Stimulated activated CD8-positive, alpha-beta memory T cell treated with anti-CD3 and anti-CD28 coated beads, Interleukin-2, amount 100 ng/mL, for 1 hour (primary cell): ENCODE measurements at places on chromosomes 5 and 9.

DNA sequence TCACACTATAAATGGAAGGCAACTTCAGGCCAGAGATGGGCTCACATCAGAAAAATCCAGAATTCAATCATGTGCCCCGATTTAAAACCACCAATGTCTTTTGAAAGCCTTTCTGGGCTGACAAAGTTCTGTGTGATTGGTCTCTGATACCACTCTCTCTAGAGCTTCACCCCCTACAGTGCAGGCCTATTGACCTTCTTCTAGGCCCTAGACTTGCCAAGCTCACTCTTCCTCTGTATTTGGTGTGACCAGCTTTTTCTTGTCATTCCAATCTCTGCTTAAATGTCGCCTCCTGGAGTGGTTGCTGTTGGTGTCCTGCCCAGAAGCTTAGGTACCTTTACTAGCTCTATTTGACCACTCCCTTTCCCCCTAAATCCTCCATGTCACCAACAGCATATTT lies 78.7 kb downstream of the GCNT4 start:
- DNase-seq = no peak

DNA sequence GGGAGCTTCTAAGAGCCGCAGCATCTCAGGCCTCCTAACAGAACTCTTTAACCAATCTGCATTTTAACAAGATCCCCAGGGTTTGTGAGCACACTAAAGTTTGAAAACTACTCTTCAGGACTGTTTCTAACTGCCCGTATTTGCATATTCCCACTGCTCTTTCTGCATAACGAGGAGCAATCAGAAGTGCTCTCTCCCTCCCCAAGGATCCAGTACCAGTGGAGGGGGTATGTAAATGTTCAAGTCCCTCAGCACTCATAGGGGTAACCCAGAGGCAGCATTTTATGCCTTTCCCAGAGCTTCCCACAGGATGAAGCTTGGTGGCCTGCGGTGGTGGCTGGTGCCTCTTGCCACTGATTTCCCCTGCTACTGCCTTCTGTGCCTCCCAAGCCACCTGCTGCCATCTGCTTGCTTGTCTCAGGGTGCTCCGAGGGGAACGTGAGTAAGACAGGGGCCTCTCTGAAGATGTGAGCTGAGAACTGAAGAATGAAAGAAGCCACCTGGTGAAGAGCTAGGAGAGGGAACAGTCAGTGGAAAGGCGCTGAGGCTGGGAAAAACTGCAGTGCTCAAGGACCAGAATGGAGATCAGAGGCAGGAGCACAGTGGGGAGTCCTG lies 30.0 kb upstream of the PPP1R2B start:
- no peak for DNase-seq

- DNase-seq = no peak
Observed at GRCh38 chr5:134917070-134917815, 12.3 kb downstream of the PCBD2 start.

- no peak for DNase-seq
Observed at GRCh38 chr5:72075461-72075860, 31.8 kb upstream of the MAP1B start.

DNA sequence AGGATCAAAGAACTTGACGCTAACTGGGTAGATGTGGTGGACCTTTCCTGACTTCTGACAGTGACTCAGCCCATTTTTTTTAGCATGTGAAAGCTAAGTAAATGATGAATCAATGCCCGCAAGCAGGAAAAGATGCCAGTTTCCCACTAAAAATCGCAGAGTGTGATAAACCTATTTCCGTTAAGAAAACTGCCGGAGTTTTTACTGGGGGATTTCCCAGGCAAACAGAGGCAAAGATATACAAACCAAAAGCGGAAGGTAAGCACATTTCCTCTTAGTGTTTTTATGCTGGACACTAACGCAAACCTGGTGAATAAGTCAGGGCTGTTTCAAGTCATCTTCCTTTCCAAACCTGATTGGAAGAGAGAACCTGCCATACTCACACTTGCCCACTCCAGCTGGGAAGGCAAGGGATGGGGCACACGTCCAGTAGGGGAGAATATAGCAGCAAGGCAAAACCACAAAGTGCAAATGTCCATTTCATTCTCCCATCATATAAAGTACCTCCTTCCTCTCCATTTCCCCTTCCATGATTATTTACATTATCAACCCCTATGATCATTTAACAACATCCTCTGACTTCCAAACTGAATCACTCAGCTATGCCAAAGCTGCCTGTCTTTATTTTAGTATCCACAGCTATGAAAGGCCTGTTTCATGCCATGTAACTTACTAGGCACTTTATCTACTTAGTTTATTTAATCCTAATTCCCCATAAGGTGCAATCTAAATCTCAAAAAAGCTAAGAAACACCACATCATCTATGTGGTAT lies 349.7 kb upstream of the RFX3 start:
- DNase-seq = no peak

GRCh38 chr9:108193026-108193710 lies 662.6 kb downstream of the ACTL7B start:
- DNase-seq = no peak

DNA sequence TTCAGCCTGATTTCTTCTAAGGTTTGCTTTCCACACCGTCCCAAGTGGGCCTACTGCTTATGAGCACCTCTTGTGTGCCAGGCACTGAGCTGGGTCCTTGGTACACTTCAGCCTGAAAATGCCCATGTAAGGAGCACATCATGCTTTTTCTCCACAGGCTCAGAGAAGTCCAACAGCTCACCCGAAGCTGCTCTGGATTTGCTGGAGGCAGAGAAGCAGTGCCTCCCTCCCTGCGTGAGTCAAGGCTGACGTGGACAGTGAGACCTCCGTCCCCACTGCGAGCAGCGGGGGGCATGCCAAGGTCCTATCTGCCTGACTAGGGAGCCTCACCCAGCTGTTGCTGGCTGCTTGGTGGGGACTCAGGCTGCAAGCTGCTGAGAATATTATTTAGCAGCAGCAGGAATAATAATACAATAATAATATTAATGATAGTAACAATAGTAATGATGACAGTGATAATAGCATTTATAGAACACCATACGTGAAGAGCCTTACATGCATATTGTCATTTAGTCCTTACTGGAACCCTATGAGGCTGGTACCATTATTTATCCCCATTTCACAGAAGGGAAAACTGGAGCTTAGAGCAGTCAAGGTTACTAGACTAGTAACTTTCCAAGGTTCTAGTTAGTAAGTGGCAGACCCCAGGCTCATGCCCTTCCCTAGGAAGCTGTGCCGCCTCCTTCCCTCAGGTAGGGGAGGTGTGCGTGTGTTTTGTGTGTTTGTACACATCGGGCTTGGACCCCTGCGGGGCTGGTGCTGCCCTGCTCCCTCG lies 194.8 kb downstream of the HSPA4 start:
- no peak for DNase-seq

DNA sequence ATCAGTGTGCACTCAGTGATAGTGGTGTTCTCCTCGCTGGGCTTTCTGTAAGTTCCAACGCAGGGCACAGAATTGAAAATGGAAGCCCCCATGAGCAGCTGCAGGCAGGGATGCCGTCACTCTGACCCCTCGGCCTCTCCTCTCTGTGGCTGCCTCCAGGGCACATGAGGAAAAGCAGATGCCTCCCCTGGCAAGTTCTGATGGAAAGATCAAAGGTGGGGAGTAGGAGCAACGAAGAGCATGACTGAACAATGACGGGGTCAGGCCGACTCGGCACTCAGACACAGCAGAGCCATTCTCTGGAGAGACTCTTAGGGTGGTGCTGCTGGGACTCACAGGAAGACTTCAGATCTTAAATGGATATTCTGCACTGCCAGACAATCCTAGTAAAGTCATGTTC lies 65.6 kb upstream of the CKMT2 start:
- DNase-seq = no peak

DNA sequence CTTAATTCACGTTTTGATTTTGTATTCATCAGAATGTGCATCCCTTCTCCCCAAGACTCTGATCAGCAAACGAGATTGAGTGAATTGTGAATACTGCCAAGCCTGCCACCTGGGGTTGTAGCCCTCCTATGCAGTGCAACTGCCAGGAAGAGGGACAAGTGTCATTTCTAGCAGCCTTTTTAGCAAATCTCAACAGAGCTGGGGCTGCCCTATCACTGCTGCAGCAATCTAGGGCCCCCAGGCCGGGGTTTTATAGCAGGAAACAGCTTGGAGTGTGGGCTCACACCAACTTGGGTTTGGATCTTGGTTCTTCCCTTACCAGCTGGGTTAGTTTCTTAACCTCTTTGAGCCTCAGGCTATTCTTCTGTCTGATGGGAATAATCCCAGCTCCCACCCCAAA lies 4.0 kb downstream of the CSF1R start:
- DNase-seq = no peak

GRCh38 chr5:175867587-175868347 lies 3.6 kb upstream of the CPLX2 start:
- no peak for DNase-seq

DNA sequence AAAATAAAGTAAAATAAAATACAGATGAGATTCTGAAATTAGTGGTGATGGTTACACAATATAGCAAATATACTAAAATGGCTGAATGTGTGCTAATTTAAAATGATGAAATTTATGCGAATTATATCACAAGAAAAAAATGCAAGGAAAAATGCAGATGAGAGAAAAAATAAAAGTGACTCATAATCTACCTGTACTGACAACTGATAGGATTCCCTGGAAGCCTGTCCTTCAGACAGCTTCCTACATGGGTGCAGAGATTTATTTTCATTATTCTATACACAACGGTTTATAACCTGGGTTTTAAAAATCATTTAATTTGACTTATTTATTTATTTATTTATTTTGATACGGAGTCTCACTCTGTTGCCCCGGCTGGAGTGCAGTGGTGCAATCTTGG lies 5.8 kb upstream of the NCS1 start:
- no peak for DNase-seq

DNA sequence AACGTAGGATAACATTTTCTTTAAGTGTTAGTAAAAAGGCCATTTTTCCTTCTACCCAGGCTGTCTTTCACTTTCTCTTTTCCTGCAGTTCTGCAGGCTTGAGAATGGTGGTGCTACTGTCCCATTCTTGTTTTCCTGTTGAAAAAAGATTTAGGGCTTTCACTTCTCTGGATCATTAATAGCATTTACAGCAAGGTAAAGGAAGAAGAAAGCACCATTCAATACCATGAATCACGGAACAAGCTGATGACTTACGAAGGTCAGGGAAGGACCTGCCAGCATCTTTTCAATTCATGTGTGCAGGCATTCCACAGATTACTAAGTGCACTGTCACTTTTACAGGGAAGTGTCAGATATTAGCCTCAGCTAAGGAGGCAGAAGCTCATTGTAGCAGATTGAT lies 292.8 kb downstream of the YTHDC2 start:
- DNase-seq = no peak

- DNase-seq = no peak
Observed at GRCh38 chr9:76257311-76257710, 136.9 kb downstream of the RFK start.

DNA sequence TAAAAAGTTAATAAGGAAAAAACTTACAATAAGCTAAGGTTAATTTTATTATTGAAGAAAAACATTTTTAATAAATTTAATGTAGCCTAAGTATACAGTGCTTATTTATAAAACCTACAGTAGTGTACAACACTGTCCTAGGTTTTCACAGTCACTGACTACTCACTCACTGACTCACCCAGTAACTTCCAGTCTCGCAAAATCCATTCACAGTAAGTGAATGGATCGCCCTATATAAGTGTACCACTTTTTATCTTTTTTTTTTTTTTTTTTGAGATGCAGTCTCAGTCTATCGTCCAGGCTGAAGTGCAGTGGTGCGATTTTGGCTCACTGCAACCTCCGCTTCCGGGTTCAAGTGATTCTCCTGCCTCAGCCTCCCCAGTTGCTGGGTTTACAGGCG lies 47.7 kb downstream of the FNIP1 start:
- DNase-seq = no peak

GRCh38 chr5:78611126-78611605 lies 37.4 kb downstream of the LHFPL2 start:
- DNase-seq = no peak

- DNase-seq = no peak
Observed at GRCh38 chr9:84000186-84000585, 19.6 kb downstream of the RMI1 start.

DNA sequence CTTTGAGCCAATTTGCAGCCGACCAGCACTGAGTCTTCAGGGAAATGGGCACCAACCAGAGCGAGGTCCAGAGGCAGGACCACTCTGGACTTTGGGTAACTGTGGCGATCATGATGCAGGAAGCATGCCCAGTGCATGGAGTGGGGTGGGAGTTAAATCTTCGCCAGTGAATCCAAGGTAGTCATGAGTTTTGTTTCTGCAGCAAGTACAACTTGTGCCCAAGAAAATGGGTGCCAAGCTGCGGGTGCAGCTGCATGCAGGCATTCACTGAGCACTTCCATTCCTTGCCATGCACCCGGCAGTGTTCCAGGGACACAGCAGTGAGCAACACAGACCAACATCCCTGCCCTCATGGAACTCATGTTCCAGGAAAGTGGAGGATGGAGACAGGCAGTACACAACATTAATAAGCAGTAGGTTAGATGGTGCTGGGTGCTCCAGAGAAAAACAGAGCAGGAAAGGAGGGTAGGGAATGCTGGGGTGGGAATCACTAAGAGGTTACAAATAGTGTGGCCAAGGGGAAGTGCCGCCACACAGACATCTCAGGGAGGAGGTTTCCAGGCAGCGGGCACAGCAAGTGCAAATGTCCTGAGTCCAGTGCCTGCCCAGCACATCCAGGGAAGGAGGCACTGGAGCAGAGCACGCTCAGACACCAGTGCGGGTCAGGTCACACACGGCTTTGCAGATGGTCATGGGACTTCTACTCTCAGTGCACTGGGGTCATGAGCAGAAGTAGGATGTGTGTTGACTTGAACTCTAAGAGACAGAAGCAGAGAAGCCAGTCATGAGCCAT lies 48.2 kb upstream of the LMX1B start:
- no peak for DNase-seq

- no peak for DNase-seq
Observed at GRCh38 chr5:94849821-94850736, 231.6 kb downstream of the SLF1 start.

DNA sequence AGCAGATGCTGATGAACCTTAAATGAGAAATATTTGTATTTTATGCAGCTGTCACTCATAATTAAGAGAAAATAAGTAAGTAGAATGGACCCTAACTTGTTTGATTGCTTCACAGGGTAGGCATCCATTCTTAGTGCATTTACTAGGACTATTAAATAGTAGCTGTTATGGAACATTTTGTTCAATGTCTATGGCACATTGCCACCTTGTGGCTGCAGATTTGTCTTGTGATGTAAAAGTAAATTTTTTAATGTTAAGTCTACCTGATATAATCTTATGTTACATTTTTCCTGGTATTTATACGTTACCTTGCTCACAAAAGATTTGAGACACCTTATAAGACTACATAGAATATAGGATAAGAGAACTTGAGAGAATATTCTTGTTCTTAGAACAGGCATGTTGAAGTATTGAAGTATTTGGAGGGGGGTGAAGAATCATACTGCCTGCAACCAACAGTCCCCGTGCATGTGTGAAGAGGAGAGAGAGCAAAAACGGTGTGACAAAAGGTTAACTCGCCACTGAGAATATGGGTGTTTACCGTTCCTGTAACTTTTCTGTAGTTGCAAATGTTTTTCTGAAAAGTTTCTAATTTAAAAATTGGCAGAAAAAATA lies 161.1 kb downstream of the MAST4 start:
- no peak for DNase-seq
